Stimulated activated CD4-positive, alpha-beta T cell treated with anti-CD3 and anti-CD28 coated beads, Interleukin-12 subunit alpha, Interleukin-12 subunit beta, amount 100 ng/mL, for 24 hours (primary cell): ENCODE measurements at places on chromosomes 1 and 21.

GRCh38 chr1:67355745-67356424 is 48.2 kb downstream of the IL12RB2 start:
- no peak for DNase-seq

DNA sequence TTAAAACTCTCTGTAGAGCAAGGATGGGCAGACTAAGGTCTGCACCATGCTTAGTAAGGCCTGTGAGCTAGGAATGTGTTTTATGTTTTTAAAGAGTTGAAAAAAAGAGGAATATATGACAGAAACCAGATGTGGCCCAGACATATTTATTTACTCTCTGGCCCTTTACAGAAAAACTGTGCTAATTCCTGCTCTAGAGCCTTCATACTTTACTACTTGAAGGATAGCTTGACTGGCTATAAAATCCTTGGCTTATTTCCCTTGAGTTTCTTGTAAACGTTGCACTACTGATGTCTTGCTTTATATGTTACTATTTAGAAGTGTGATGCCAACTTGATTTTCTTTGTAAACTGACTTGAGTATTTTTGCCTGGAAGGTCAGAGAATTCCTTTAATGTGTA is 33.5 kb downstream of the CTBS start:
- no peak for DNase-seq

DNA sequence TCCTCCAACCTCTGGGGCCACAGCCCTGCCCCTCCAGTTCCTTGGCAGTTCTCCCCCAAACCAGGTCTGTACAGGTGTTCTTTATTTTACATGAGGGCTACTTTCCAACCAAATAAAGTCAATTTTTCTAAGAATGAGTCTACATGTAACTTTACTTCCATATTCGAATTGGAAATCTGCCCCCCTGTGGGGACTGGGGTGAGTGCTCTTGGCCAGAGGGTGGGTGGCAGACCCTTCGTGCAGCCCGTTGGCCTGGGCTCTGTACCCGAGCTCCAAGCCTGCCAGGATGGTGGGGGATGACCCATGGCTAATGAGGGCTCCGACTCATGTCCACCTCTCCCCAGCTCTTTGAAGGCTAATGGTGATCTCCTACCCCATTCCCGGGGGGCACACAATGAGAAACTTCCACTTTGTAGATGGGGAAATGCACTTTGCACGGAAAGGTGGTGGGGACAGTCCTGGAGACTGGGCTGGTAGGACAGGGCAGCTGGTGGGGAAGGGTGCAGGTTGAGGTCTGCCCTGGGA is 589 bp upstream of the CATSPER4 start:
- no peak for DNase-seq

DNA sequence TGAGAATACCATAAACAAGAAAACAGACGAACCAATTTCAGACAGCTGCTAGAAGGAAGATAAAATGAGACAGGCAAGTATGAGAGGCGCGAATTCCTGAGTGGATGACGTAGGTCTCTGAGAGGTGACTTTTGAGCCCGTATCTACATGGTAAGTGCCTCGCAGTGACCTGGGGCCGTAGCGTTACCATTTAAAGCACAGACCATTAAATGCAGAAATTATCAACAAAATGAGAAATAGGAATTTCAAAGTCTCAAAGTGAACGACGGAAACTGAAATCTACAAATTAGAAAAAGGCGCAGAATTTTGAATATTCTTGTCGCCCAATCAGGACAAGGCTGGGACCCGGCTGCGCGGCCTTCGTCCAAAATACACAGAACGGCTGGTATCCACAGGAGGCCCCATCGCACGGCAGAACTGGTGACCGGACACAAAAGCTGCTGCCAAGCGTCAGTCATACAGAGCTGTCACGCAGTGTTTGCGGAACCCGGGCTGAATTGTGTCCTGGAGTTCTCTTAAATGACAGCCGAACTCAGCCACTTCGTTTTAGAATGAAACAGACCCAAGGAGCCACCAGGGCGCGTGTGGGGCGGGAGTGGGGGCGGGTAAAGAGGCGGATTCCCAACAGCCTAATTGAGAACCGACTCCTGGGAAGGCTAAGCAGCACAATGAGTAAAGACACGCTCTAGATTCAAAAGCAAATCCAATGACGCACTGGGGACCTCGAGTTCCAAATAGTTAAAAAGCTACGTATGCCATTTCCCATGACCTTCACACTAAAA is 13.8 kb upstream of the BOLA1 start:
- peak; percentile 73 for DNase-seq

- no peak for DNase-seq
Observed at GRCh38 chr1:22470227-22470626, 18.6 kb downstream of the ZBTB40 start.

DNA sequence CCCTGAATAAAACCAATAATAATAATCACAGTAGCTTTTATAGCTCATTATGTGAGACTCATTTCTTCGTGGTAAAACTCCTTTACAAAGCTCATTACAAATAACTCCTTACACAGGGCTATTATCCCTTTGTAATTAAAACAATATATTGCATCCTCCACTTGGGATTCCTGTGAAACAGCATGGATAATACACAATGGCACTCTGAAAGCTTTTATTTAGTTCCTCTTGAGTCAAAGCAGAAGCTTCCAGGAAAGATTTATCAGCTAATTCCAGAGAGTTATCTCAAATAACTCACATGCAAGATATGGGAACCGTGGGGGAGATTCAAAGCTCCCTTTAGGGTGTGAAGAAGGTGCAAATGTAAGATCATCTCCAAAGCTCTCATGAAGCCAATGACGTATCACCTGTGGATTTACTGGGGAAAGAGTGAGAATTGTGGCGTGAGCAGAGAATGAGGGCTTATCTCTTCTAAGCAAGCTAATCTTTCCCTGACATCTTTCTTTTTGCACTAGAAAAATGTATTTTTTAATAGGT is 60.4 kb upstream of the GJA5 start:
- no peak for DNase-seq

- DNase-seq = no peak
Observed at GRCh38 chr1:89739013-89739843, 81.6 kb upstream of the LRRC8D start.

GRCh38 chr1:101992821-101993575 is 3.7 kb downstream of the OLFM3 start:
- no peak for DNase-seq

- DNase-seq = no peak
Observed at GRCh38 chr1:67735206-67735605, 50.2 kb downstream of the GADD45A start.

DNA sequence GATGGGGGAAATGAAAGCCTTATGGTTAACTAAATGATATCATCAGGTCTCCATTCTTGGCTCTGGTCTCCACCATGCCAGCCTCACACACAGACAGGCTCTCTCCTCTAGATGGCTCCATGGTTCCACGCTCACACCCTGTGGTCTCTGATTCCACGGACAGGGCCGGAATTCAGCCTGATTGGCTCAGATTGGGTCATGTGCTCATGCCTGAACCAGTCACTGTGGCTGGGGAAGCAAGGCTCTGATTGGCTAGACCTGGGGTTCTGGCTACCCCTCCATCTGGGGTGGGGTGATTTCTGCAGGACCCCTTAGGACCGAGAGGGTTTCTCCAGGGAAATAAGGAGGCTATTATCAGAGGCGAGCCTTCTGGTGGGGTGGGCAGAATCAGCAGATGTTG is 277.0 kb downstream of the PTPRU start:
- peak; percentile 1 for DNase-seq

DNA sequence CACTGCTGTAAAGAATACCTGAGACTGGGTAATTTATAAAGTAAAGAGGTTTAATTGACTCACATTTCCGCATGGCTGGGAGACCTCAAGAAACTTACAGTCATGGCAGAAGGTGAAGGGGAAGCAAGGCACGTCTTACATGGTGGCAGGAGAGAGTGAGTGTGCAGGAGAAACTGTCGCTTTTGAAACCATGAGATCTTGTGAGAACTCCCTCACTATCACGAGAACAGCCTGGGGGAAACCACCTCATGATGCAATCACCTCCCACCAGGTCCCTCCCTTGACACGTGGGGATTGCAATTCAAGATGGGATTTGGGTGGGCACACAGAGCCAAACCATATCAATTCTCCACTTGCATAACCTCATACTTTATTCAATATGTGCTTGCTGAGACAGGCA is 76.6 kb downstream of the GIPC2 start:
- DNase-seq = no peak

GRCh38 chr1:37602750-37603694 is 7.3 kb upstream of the GNL2 start:
- DNase-seq = no peak

GRCh38 chr1:115764541-115764940 is 4.0 kb downstream of the CASQ2 start:
- no peak for DNase-seq

- peak; percentile 22 for DNase-seq
Observed at GRCh38 chr21:38773099-38774061, 32.3 kb upstream of the ETS2 start.

DNA sequence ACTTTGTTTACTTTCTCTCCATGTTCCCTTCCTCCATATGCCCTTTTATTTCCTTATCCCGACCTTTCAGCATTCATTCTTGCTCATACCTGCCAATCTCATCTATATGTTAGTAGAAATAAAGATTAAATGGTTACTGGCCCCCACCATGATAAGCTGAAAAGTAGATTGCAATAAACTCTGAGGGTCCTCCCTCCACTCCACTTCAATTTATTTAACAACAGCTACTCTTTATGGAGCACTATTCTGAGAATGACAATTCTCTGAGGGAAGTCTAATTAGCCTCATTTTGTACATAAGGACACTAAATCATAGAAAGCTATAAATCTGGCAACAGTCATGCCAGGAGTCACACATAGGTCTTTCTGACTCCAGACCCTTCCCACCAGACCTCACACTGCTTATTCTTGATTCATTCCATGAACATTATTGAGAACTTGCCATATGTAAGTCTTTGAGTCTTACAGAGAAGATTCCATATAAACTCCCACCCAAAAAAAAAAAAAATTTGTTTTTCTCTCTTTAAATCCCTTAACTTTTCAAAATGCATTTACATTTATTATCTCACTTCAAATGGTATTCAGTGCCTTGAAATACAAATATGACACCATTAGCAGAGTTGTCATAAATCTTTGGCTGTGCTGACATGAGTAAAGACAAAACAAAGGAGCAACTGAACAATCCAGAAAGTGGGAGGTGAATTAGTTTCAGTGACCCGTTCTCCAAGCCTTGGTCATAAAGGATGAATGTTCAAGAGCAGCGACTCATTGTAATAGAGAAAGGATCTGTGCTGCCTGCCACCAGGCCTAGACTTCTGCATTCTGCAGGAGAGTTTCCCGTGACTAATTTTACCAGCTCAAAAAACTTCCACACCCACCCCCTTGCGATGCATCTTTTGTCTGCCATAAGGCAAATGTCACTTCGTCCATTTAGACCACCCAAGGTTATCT is 28.5 kb downstream of the PALMD start:
- DNase-seq = no peak

DNA sequence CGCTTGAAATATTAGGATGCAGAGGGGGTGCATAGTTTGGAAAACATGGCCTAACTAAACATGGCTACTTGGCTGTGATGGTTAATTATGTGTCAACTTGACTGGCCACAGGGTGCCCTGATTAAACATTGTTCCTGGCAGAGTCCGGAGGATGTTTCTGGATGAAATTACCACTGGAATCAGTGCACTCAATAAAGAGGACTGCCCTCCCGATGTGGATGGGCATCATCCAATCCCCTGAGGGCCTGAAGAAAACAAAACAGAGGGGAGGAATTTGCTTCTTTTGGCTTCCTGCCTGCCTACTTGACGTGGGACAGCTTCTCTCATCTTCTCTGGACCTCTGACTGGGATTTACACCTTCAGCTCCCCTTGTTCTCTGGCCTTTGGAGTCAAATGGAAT is 79.1 kb upstream of the KCNE2 start:
- DNase-seq = no peak

DNA sequence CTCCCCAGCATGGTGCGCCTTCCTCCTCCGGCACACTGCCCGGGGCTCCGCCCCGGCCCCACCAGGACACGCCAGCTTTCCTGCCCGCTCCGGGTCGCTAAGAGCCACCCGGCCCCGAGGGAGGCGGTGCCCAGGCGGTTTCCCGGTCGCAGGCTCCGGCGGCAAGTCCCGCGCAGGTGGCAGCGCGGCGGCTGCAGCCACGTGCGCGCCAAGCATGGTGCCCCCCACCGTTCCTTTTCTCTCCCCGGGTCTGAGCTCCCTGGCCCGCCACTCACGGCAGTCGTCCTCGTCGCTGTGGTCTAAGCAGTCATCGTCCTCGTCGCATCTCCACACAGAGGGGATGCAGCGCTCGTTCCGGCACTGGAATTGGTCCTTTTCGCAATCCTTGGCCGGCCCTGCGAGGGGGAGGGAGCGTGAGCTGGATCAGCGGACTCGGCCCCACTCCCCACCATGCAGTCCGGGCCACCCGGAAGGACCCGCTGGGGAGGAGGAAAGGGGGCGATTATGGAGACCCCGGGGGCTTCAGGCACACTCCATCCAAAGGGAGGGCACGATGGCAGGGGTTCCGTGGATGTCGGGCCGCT is 1.2 kb downstream of the LRP8 start:
- peak; percentile 11 for DNase-seq

DNA sequence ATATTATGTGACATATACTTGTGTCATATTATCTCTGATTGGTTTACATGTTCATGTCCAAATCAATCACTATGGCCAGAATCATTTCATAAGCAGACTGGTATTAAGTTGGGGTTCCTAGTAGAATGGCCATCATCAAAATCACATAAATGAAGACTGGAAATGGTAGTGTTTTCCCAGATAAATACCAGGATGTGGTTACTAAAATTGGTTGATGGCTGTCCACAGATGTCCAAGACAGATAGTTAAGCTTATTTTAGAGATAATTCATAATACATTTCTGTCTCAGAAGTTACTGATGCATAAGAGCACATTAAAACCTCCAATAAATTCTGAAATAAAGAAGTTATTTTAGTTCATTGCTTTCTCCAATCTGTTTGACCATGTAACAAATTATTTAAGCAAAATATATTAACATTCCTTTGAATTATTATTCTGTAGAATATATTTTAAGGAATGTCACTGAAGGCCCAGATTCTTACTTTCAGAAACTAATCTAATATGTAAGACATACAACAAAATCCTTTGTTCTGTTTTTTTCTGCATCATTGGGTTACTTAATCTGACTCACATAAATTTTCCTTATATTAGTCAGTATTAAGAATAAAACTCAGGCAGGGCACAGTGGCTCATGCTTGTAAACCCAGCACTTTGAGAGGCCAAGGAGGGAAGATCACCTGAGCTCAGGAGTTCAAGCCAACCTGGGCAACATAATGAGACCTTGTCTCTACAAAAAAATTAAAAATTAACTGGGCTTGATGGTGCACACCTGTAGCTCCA is 483.9 kb downstream of the PTPRC start:
- no peak for DNase-seq

DNA sequence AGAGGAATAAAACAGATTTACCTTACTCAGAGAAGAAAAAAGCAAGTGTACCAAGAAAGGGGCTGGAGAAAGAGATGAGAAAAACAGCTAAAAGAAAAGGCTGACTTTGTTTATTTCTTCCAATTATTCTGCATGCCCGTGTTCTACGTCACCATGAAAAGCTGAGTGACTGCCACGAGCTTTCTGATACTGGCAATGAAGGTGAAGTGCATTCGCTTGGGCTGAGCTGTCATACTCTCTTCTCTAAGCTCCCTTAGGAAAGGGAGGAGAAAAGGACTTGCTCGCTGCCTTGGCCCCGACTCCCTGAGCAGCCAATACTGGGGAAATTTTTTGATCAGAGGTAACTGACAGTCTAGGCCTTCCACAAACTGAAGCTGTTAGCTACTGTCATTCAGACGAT is 105.4 kb downstream of the SMYD2 start:
- DNase-seq = no peak

- DNase-seq = no peak
Observed at GRCh38 chr1:206992790-206993189, 22.5 kb upstream of the FCAMR start.
